Activated CD4-positive, alpha-beta memory T cell treated with anti-CD3 and anti-CD28 coated beads, Interleukin-2, amount 10 ng/mL, durations not matched to agents 7 days and 5 days (primary cell): ENCODE measurements at places on chromosomes 5 and 9. TPM values are rescaled to one million over a fixed set of nuclear protein-coding genes. Genes with fewer than 3 reads are reported as not detected.

The PCDHGA7 gene
- total RNA-seq: not detected

The RELL2 gene
- total RNA-seq: 19.4 TPM

The ZNF879 gene
- total RNA-seq: 3.9 TPM

The ZFP37 gene
- 0.78 TPM for total RNA-seq

The GPX8 gene
- total RNA-seq: not detected

The CCL21 gene
- total RNA-seq: not detected

The ANKRD31 gene
- total RNA-seq: 0.18 TPM

The PCDHGA6 gene
- 0.10 TPM for total RNA-seq

GRCh38 chr5:3348576-3349535 is 246.8 kb upstream of the IRX1 start:
- no peaks in the 10 kb centered on the region for H3K36me3 ChIP-seq
- no peaks in the 10 kb centered on the region for H3K27me3 ChIP-seq
- no peaks in the 10 kb centered on the region for H3K4me1 ChIP-seq
- DNase-seq: no peak

GRCh38 chr5:98163796-98164493 is 609.5 kb upstream of the RGMB start:
- H3K27me3 ChIP-seq: no peaks in the 10 kb centered on the region
- no peak for DNase-seq
- no peaks in the 10 kb centered on the region for H3K36me3 ChIP-seq
- H3K4me1 ChIP-seq: no peaks in the 10 kb centered on the region
- no peak overlapping the region for H3K27ac ChIP-seq

GRCh38 chr9:14238518-14238917 is 75.4 kb downstream of the NFIB start:
- H3K27me3 ChIP-seq: no peaks in the 10 kb centered on the region
- H3K27ac ChIP-seq: no peak overlapping the region
- DNase-seq: no peak

DNA sequence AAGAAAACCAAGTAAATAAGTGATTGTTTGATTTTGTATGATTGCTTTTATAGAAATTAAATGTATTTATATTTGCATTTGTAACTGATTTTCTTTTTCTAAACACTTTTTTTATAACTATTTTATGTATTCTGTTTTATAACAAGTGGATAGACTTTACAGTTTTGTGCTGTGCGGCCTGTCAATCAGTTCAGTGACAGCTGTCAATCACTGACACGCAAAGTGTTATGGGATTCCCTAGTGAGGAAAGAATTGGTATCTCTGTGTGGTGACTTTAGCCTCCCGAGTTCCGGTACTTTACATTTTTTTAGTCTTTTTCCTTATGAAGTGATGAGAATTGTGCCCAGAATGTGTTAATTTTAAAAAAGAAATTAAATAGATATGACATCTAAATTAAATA is 16.3 kb downstream of the GPR151 start:
- H3K4me1 ChIP-seq: no peaks in the 10 kb centered on the region
- H3K27me3 ChIP-seq: no peaks in the 10 kb centered on the region
- H3K4me3 ChIP-seq: no peak overlapping the region
- H3K36me3 ChIP-seq: peaks cover 35% of the 10 kb centered on the region
- DNase-seq: no peak

DNA sequence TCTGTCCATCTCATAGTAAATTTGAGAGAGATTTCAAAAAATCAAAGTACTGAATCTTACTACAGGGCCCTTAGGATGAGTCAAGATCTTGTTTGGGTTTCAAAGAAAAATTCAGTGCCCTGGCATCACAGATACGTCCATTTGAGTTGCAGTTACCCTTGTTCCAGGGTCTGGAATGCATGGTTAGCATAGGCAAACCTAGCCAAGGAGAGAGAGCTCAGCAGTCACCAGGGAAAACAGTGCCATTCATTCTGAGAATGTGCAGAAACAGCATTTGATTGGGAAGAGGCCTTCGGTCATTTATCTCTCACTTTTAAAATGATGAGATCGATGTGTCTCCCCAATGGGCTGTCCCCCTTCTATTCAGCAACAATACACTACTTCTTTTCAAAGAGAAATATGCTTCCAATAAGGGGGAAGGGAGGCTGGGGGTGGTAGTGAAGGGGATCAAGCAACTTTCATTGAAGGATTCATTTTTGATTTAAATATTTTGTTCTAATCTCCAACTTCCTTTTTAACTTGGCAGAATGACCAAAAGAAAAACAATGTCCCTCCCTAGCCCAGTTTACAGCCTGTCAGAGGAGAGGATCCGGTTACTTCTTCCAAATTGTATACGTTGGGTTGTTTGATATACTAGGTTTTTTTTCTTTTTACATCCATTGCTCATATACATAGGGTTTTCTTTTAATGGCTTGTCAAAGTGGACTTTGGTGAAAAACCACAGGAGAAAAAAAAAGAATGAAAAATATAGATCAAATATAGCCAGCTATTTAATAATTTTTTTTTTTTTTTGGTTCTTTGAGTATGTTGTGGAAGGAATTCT is 491.1 kb downstream of the CCDC171 start:
- DNase-seq: no peak
- H3K4me1 ChIP-seq: no peaks in the 10 kb centered on the region
- no peaks in the 10 kb centered on the region for H3K27me3 ChIP-seq
- H3K27ac ChIP-seq: no peak overlapping the region
- no peak overlapping the region for H3K4me3 ChIP-seq

- no peak overlapping the region for H3K27ac ChIP-seq
- H3K4me1 ChIP-seq: peaks cover 11% of the 10 kb centered on the region
- H3K4me3 ChIP-seq: no peak overlapping the region
- H3K36me3 ChIP-seq: no peaks in the 10 kb centered on the region
- no peak for DNase-seq
Measured at GRCh38 chr9:137385061-137385655, 37.8 kb downstream of the EXD3 start.

- H3K4me3 ChIP-seq: peak overlapping the region; percentile 88
- peaks cover 12% of the 10 kb centered on the region for H3K36me3 ChIP-seq
Measured at GRCh38 chr9:133146746-133147411, 16.8 kb downstream of the GBGT1 start.

- H3K27ac ChIP-seq: no peak overlapping the region
- H3K36me3 ChIP-seq: no peaks in the 10 kb centered on the region
- no peak for DNase-seq
- H3K4me1 ChIP-seq: peaks cover 19% of the 10 kb centered on the region
- no peak overlapping the region for H3K4me3 ChIP-seq
- no peaks in the 10 kb centered on the region for H3K27me3 ChIP-seq
Measured at GRCh38 chr5:80986382-80986781, 26.2 kb downstream of the RASGRF2 start.

DNA sequence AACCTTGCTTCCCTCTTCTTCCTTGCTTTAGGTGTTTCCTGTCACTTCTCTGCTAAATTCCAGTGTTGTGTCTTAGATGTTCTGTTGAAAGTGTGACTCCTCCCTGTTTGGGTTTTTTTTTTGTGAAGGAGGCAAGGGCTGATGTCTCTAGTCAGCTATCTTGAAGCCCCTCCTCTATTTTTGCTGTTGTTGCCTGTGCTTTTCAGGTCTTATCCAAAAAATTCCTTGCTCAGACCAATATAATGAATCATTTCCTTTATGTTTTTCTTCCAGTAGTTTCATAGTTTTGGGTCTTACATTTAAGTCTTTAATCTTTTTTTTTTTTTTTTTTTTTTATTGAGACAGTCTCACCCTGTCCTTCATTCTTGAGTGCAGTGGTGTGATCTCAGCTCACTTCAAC is 22.3 kb downstream of the RIC1 start:
- no peak overlapping the region for H3K27ac ChIP-seq
- H3K27me3 ChIP-seq: no peaks in the 10 kb centered on the region
- no peak overlapping the region for H3K4me3 ChIP-seq
- peaks cover 4% of the 10 kb centered on the region for H3K4me1 ChIP-seq
- DNase-seq: no peak

GRCh38 chr5:158525663-158526062 is 574.1 kb downstream of the EBF1 start:
- no peak overlapping the region for H3K4me3 ChIP-seq
- no peaks in the 10 kb centered on the region for H3K36me3 ChIP-seq
- no peak overlapping the region for H3K27ac ChIP-seq
- DNase-seq: no peak
- no peaks in the 10 kb centered on the region for H3K4me1 ChIP-seq

GRCh38 chr9:89776795-89777525 is 172.1 kb downstream of the GADD45G start:
- no peak overlapping the region for H3K4me3 ChIP-seq
- peaks cover 14% of the 10 kb centered on the region for H3K27me3 ChIP-seq
- no peaks in the 10 kb centered on the region for H3K36me3 ChIP-seq
- no peak overlapping the region for H3K27ac ChIP-seq
- DNase-seq: no peak
- H3K4me1 ChIP-seq: peaks cover 2% of the 10 kb centered on the region

DNA sequence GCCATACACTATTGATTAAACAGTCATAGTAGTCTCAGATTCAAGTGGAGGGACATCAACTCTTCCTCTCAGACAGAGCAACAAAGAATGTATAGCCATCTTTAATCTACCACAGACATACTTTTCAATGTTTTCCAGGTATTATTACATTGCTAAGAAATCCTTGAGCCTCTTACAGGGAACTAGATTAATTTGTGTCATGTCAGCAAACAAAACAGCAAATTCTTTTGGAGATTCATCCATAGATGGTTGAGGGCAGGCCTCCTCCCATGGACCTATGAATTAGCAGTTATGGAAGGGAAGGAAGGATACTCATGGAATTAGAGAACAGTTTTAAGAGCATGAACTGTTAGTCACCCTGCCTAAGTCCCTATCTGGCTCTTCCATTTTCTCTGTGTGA is 47.8 kb upstream of the ARRDC3 start:
- no peak overlapping the region for H3K27ac ChIP-seq
- H3K27me3 ChIP-seq: no peaks in the 10 kb centered on the region
- no peaks in the 10 kb centered on the region for H3K36me3 ChIP-seq
- H3K4me1 ChIP-seq: peaks cover 14% of the 10 kb centered on the region

DNA sequence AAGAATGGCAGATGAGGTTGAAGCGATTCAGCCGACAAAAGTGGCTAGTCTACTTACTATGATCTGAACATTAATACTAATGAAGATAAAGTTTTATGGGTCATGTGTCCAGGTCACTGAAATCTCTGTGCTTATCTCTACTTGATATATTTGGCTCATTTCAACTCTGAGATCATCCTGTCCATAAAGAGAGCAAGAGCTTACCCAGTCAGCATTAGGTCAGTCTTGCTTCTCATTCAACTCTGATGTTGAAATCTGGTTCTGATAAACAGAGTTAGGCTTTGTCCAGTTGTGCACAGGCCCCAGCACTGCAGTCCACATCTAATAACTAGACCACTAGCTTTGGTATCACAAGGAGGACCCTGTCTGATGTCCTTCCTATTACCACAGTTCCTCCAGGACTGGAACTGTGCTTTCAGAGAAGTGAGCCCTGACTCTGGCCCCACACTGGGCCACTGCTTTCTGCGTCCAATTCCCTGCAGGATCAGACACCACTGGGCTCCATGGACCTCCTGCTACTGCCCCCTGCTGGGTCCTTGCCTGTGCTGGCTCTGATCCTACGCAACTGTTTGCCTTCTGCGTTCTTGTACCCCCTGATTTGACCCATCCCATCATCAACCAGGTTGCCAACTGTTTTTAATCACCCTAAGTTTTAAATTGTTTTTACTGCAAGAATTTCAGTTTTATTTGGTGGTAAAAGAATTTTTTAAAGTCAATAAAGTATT is 23.7 kb upstream of the FAM120A start:
- no peaks in the 10 kb centered on the region for H3K36me3 ChIP-seq
- DNase-seq: no peak
- peaks cover 2% of the 10 kb centered on the region for H3K4me1 ChIP-seq
- no peak overlapping the region for H3K27ac ChIP-seq
- no peak overlapping the region for H3K4me3 ChIP-seq
- H3K27me3 ChIP-seq: peaks cover 26% of the 10 kb centered on the region

DNA sequence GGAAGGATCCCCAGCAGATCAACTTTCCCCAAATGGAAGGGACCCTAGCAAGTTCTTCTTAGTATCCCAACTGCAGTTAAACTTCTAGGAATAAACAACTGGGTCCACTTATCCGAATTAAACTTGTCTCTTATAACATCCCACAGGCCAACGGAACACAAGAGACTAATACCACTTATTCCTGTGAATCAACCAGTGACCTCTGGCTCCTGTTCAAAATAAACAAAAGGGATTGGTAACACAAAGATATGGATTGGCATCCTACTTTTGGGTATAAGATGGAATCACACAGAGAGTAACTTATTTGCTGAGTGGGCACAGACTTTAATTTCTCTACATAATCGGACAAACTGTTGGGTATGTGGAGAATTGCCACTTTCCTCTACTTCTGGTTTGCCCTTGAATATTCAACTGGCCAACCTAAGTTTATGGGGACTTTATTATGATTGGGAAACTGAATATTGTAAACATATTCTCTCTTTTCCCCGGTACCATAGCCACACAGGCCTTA is 12.4 kb upstream of the PAIP1 start:
- H3K36me3 ChIP-seq: no peaks in the 10 kb centered on the region
- no peak overlapping the region for H3K27ac ChIP-seq
- no peak for DNase-seq
- H3K27me3 ChIP-seq: no peaks in the 10 kb centered on the region

DNA sequence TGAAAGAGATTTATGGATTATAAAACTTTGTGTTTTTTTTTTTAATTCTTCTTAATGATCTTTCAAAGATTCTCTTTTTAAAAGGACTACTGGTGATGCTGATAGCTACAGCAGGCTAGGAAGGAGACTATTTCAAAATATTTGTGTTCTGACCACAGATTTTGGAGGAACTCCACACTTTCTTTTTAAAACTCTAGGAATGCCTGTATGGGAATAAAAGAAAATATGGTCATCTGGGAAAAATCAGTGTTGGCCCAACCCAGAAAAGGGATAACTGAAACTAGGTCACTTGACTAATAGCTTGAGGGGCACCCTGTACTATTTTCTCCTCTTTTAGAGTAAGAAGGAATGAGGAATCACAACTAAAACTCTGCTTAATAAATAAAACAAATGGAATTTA is 97.6 kb upstream of the ADAMTS19 start:
- no peaks in the 10 kb centered on the region for H3K4me1 ChIP-seq
- no peak overlapping the region for H3K4me3 ChIP-seq
- no peak overlapping the region for H3K27ac ChIP-seq
- no peak for DNase-seq

DNA sequence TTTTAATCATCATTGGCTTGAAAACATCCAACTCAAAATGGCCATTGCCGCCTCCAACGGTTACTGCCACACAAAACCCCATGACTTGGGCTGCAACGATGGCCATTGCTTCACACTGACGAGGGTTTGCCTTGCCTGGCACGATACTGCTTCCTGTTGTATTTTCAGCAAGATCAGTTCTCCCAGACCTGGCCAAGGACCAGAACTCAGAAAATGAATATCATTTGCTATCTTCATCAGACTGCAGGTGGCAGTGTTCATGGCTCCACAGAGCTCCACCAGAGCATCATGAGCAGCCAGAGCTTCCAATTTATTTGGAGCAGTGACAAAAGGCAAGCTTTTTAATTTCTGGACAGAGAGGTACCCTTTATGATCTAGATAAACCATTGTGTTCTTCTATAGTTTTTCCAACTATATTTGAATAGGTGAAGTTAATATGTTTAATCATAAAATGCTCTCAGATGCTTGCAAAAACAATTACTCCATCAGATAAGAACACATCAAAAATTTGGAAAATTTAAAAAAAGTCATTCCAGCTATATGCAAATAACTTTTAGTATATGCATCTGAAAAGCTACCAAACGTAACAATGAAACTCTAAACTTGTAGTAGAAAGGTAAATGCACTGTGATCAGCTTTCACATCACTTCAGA is 10.4 kb downstream of the AMACR start:
- H3K4me3 ChIP-seq: no peak overlapping the region
- peak; percentile 32 for DNase-seq
- peaks cover 11% of the 10 kb centered on the region for H3K36me3 ChIP-seq
- no peaks in the 10 kb centered on the region for H3K27me3 ChIP-seq
- peaks cover 30% of the 10 kb centered on the region for H3K4me1 ChIP-seq
- H3K27ac ChIP-seq: no peak overlapping the region

- H3K36me3 ChIP-seq: peaks cover 81% of the 10 kb centered on the region
- no peak for DNase-seq
- H3K4me1 ChIP-seq: peaks cover 2% of the 10 kb centered on the region
Measured at GRCh38 chr5:58979090-58979489, 396.2 kb downstream of the RAB3C start.
